ENCODE measurements at places on chromosomes 11 and 22.

GRCh38 chr11:130071211-130071712 is 1.6 kb downstream of the APLP2 start:
- no peak for DNase-seq

- no peak for DNase-seq
Observed at GRCh38 chr11:24240496-24241175, 256.2 kb upstream of the LUZP2 start.

DNA sequence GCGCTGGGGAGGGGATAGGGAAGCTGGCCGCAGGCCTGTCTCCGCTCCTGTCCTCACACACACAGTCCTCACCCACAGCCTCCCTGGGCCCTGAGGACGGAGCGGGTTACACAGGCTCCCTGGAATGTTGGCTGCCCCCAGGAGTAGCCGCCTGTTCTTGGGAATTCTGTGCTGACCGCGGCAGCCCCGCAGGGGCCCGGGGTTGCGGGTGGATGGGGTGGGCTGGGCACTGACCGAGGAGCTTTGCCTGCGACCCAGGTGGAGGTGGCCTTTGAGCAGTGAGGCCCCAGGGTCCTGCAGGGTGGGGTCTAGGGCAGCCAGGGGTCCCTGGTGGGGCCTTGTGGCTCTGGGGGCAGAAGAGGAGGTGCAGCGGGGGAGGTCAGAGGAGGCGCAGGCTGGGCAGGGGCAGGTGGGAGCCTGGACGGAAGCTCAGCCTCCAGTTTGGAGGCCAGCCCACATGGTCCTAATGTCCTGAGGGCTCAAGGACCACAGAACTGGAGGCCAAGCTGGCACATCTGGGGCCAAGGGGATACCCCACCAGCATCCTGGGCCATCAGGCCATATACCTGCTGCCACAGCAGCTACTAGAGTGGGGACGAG is 6.6 kb upstream of the MRGPRG start:
- DNase-seq, result no peak

GRCh38 chr11:119305556-119306372 is 11.2 kb downstream of the MCAM start:
- no peak for DNase-seq

DNA sequence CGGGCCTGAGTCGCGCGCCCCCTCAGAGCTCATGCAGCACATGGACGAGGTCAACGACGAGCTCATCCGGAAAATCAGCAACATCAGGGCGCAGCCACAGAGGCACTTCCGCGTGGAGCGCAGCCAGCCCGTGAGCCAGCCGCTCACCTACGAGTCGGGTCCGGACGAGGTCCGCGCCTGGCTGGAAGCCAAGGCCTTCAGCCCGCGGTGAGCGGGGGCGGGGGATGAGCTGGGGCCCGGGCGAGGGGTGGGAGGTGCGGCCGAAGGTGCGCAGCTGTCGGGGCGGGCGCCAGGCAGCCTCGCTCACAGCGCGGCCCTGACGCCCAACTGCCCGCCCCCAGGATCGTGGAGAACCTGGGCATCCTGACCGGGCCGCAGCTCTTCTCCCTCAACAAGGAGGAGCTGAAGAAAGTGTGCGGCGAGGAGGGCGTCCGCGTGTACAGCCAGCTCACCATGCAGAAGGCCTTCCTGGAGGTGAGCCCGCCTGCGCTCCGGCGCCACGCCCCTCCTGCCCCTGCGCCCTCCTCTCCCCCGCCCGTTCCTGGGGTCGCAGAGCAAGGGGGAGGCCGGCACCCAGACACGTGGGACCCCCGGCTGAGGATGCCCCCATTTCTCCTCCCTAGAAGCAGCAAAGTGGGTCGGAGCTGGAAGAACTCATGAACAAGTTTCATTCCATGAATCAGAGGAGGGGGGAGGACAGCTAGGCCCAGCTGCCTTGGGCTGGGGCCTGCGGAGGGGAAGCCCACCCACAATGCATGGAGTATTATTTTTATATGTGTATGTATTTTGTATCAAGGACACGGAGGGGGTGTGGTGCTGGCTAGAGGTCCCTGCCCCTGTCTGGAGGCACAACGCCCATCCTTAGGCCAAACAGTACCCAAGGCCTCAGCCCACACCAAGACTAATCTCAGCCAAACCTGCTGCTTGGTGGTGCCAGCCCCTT is 20.5 kb downstream of the EPS8L2 start:
- no peak for DNase-seq

DNA sequence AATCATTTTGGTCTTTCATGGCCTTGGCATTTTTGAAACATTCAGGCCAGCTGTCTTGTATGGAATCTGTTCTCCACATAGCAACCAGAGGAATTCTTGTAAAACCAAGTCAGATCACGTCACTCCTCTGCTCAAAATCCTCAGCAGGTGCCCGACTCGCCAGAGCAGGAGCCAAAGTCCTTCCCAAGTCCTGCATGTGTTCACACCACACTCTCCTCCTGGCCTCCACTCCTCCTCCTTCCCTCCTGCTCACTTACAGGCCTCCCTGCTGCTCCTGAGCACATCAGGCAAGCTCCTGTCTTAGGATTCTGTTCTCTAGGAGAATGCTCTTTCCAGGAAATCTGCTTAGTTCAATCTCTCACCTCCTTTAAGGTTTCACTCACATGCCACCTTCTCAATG is 6.9 kb upstream of the PSMC3 start:
- DNase-seq, result no peak

GRCh38 chr11:86214710-86215109 is 29.8 kb upstream of the EED start:
- no peak for DNase-seq

- no peak for DNase-seq
Observed at GRCh38 chr22:30879415-30879797, 89.2 kb downstream of the MORC2 start.

- DNase-seq, result no peak
Observed at GRCh38 chr11:10488121-10488933, 33.3 kb downstream of the AMPD3 start.

GRCh38 chr11:125300791-125301218 is 136.3 kb downstream of the PKNOX2 start:
- no peak for DNase-seq

- peak; percentile 92 for DNase-seq
Observed at GRCh38 chr11:57322256-57323166, 2.2 kb downstream of the TNKS1BP1 start.

DNA sequence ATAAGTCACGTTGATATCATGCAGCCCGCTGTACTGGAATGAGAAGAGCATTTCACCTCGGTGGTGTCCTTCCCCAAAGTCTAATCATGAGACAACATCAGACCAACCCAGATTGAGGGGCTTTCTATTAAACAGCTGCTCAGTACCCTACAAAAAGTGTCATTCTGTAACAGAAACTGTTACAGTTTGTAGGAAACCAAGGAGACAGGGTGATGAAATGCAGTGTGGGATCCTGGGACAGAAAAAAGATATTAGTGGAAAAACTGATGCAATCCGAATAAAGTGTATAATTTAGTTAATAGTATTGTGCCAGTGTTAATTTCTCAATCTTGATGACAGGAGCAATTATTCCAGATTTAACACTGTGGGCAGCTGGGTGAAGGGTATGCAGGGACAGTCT is 128.0 kb downstream of the MICAL2 start:
- no peak for DNase-seq

DNA sequence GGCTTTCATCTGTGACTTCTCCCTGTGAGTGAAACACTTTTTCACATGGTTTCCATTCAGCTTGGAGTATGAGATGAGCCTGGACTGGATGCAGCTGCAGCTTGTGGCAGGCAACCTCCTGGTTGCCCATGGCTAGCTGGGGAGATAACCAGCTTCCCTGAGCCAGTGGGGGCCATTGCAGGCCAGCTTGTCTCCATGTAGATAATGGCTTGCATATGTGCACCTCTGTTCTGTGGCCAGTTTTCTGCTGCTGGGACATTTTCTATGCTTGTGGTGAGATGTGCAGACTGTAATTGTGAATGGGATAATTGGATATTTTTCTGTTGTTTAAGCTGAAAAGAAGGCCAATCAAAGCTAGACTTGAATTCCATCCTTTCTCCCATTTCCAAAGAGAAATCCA is 38.5 kb downstream of the INSC start:
- DNase-seq, result no peak

DNA sequence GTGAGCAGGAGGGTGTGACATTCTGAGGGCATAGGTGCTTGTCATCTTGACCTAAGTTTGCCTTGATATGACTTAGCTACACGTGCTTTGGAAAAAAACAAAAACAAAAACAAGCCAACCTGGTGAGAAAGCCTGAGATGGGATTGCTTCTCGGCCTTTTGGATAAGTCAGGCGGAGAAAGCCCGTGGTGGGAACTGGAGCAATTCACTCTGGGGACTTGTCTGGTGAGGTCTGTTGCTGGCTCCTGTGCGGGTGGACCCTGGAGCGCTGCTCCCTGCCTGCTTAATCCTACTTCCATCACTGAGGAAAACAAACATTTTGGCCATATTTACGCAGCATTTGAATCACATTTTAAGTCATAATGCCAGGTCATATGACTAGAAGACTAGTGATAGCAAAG is 100.3 kb downstream of the SNX19 start:
- DNase-seq, result no peak

DNA sequence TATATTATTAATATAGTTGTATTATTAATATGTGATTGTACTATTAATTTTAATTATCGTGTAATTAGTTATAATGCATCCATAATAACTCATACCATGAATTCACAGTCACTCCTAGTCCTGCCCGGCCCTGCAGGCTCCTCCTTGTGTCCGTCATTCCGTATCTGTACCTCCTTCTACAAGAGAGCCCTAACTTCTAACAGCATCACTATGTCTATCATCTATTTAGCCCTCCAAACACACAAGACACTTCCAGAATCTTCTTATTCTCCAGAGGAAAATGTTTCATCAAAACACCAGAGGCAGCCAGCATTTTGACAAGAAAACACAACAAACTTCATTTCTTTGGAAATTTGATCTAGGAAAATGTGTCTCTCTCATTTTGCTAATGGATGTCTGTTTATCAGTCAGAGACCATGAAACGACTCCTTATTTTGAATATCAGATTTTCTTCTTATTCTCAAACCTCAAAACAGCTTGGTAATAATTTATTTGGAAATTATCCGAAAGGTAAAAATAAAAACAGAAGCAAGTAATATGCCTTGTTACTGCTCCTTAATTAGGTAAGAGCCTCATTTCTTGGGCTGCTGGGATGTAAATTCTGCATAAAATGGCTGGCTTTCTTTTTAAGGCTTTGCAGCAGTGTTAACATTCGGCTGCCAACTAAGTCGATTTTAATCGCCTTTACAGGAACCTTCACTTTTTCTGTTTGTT is 23.1 kb upstream of the SEPTIN5 start:
- DNase-seq, result no peak

- DNase-seq, result no peak
Observed at GRCh38 chr22:33748714-33749113, 171.6 kb downstream of the LARGE1 start.

GRCh38 chr11:76850130-76850529 is 10.6 kb upstream of the ACER3 start:
- DNase-seq, result no peak

- no peak for DNase-seq
Observed at GRCh38 chr11:87366763-87367405, 329.1 kb downstream of the TMEM135 start.

DNA sequence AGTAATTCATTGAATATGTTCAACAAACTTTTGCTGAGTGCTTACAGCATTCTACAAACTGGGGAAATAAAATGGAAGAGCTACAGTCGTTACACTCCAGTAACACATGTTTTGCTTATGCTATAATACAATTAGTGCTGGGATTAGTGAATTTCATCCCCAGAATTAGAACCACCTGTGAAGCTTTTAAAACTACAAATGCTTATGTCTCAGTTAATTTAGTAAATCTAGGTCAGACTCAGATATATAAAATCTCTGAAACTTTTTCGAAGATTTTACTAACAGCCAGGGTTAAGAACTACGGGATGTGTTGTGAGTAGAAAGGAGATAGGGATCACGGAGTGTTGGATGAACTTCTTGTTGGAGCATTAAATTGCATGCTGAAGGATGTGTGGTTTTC is 33.7 kb upstream of the EED start:
- no peak for DNase-seq

- no peak for DNase-seq
Observed at GRCh38 chr11:19239039-19239438, 1.7 kb downstream of the E2F8 start.

DNA sequence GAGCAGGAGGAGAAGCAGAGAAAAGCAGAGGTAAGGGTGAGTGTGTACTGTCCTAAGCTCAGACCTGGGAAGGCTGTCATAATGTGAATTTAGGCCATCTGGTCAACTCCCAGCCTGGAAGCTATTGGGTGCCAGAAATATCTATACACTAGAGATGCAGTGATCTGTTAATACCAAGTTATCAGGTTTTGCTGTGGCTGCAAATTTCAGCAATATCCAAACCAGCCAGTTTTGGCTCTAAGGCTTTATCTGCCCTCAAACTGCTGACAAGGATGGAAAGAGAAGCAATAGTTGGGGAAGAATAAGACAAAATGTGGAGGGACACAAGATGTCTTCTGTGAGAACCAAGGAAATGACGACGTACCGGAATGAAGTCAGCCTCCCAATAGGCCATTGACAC is 62.9 kb downstream of the CYB5R2 start:
- DNase-seq, result no peak

DNA sequence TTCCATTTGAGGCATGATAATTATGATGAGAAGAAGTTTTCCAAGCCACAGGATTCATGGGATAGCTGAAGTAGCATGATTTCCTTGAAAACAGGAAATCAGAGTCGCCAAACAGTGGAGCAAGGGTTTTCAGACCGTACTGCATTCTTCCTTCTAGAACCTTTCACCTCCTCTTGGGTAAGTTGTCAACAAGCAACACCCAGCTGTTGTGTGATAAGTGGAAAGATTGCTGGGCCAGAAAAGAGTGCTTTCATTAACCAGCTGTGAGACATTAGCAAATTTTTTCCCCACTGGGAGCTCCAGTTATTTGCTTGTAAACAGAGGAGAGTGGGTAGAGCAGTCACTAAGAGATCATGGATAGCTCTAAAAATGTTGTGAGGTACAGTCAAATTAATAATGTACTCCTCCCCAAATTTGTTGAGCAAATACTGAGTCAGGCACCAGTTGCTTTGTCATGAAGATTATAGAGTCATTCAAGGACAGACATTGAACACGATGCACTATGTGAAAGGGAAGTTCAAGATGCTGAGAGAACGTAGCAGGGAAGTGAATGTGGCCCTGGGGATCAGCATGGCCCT is 11.7 kb upstream of the MPEG1 start:
- DNase-seq, result no peak

DNA sequence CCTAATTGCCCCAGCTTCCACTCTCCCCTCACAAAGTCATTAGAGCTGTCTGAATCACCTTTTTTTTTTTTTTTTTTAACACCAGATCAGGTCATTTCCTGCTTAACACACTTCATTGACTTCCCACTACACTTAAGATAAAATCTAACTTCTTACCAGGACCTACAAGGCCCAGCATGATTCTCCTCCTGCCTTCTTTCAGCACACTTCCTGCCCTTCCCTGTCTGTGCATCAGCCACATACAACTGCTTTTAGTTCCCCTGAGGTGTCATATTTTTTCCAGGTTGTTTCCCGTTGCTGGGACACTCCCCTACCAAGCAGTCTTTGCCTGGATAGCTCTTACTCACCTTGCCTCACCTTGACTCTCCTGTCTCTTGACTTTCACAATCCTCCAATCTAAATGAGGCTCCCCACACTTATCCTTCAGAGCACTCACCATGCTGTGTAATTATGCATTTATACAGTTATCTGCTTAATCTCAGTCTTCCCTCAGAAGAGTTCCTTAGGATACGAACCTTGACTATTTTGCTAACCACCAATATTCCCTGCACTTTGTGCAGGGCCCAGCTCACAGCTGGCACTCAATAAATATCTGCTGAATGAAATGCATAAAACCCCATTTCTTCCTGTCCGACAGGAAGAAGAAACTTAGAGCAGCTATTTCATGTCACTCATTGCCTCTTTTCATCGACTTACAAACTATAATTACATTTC is 96.6 kb upstream of the AKIP1 start:
- no peak for DNase-seq
